Stimulated activated CD4-positive, alpha-beta T cell treated with anti-CD3 and anti-CD28 coated beads, Interleukin-1b, Interleukin-23, amount 100 ng/mL, for 48 hours (primary cell): ENCODE measurements at places on chromosomes 16 and 17.
A peak's percentile ranks its signal among the peaks of the same experiment; 100 is the strongest.

DNA sequence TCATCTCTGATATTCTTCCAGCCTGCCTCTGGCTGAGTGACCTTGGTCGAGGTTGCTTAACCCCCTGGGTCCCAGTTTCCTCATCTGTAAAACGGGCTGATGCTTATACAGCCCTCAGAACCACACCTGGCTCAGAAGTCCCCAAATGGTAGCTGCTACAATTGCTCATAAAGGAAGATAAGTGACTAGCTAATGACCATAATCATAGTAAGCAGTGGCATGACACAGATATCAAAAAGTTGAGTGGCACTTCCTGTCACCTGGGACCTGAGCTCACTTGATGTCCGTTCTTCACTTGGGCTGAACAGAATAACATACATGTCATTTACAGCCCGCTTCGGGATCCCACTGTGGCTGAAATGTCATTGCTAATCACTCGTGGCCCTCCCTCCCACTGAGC lies 1.8 kb downstream of the MGRN1 start:
- DNase-seq, result no peak

DNA sequence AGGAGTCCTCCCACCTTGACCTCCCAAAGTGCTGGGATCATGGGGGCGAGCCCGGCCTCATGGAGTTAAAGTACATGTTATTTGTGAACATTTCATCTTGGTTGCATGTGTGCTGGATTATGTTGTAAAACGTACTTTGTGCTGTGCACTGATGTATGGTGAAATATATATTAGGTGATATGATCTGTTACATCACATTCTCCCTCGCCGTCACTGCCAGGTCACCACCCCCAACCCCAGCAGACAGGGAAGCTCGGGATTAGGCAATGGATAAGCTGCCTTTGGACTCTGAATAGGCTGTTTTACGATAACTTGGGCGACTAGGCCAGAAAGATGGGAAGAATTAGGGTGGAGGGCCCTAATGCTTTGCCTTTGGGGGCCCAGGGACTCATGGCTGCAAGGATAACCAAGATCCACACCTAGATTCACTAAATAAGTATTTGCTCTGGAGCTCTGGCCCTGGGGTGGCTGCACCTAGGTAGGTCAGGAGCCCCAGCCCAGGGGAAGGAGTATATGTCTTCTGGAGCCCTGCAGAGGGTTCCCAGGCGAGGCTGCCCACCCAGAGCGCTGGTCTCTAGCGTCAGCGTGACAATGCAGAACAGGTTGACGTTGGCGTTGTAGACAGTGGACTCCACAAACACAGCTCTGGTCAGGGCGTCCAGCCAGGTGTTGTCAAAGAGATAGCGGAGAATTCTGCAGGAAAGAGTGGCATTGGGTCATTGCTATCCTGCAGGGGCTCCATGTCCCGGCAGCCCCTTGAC lies 27.1 kb upstream of the GCSH start:
- DNase-seq, result no peak

DNA sequence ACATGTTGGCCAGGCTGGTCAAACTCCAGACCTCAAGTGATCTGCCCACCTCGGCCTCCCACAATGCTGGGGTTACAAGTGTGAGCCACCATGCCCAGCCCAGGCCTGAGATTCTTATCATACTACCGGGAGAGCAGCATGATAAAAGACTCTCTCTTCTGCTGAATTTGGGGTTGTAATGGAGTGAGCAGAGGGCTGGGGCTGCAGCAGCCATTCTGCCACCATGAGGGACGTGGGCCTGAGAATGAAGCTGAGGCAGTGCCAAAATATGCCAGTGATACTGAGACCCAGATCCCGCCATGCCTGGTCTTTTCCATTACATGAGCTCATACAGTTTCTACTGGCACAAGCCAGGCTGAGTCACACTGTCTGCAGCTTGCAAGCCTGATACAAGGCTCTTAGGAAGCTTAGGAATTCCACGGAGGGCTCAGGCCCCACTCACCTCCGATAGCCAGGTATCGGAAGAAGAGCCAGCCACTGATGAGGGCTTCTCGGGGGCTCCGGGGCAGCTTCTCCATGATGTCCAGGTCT lies 19.6 kb upstream of the P2RX1 start:
- DNase-seq, result no peak

GRCh38 chr16:9007177-9007794 lies 43.6 kb upstream of the USP7 start:
- DNase-seq, result no peak

- DNase-seq, result peak; percentile 63
Measured at GRCh38 chr16:88591577-88592021, 21.4 kb downstream of the ZC3H18 start.

DNA sequence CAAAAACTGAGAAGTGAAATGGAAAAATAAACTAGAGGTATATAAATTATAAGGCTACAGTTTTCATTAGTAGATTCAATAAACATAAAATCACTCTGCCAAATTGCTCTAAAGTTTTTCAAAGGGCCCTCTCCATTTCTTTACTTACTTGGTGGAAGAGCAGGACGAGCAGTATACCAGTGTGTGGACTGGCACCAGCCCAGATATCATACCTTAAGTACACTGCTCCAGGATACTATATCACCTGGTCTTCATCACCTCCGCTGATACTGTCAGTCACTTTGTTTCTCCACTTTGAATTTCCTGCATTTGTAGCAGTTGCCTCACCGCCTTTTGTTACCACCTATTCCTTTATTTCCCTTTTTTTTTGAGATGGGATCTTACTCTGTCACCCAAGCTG lies 37.6 kb downstream of the MAP3K3 start:
- DNase-seq, result no peak

GRCh38 chr17:81871387-81872230 lies 472 bp upstream of the ARHGDIA start:
- DNase-seq, result peak; percentile 95
